ENCODE measurements at places on chromosomes 6 and 20. TPM values are rescaled to one million over a fixed set of nuclear protein-coding genes. Genes with fewer than 3 reads are reported as not detected.

The TPBG gene
- polyA plus RNA-seq, result 12.0 TPM

DNA sequence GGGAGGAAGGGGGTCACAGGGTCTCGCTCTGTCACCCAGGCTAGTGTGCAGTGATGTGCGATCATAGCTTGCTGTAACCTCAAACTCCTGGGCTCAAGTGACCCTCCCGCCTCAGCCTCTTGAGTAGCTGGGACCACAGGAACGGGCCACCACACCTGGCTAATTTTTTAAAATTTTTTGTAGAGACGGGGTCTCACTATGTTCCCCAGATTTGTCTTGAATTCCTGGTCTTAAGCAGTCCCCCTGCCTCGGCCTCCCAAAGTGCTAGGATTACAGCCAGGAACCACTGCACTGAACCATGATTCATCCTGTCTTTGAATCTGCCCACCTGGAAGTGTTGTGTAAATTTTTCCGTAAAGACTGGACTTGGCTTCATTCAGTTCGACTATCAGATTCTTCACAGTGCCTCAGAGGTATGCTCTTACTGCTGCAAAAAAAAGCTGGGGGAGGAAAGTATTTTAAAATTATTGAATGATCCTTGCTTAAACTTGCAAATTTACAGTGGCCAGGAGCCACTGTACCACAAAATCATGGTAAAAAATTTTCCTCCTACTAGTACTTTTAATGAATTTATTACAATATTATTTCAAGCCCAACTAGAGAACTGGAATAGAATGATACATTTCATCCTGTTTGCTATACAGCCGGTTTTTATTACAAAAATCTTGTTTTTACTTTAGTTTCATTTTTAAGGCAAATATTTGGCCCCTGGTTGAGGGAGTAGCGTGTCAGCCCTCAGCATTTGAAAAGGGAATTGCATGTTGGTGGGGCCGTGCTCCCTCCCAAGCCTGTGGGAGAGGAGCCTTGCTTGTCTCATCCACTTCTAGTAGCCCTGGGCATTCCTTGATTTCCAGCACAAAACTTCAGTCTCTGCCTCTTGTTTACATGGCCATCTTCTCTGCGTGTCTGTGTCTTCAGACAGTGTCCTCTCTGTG, 202.5 kb upstream of the SGK1 start:
- no peak for DNase-seq

- DNase-seq, result no peak
Observed at GRCh38 chr20:35116258-35116657, 23.7 kb upstream of the TRPC4AP start.

DNA sequence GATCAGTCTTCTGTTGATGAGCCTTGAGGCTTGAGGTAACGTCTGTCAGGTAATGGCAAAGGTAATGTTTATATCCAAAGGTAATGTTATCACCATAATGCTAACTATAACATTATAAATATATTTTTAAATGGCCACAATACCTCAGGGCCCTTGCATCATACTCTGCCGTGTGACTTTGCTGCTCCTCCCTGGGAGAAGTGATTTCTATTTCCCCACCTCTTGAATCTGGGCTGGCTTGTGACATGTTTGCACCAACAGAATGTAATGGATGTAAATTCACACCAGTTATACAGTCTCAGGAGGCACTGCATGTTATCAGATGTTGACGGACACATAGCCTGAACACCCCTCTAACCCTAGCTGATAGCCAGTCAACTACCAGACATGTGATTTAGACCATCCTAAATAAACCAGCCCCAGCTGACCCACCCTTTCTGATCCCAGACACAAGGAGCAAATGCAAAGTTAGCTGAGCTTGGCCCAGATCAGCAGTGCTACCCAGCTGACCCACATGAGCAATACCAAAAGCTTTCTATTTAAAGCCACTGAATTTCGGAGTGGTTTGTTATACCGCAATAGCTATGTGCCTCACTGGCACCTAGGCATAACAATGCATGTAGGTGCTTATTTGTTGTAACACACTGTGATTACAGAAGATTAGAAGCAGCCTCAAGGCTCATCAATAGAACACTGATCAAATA, 93.8 kb upstream of the SIRPA start:
- no peak for DNase-seq

DNA sequence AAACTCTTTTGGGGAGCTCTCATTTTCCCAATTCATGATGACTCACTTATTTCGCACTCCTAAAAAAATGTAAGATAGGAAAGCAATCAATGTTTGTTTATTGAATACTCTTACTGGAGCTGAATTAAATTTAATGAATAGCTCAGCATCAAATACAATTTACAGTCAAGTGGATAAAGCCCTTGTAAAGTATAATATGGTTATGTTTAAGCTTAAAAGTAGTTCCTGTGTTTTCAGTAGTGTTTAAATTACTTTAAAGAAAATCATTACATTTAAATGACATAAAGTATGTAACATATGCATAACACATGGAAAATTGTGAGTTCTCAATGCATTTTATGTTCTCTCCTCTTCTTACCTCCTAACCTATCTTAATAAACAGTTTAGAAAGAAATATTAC, at the start of gene OR2B3:
TSS of gene OR2B3 (minus strand) at position 101 of the 400 bp plus-strand sequence. CDS start at position 36, 65 bp downstream.
- DNase-seq, result no peak

The RIPPLY2 gene
- 1.2 TPM for polyA plus RNA-seq

DNA sequence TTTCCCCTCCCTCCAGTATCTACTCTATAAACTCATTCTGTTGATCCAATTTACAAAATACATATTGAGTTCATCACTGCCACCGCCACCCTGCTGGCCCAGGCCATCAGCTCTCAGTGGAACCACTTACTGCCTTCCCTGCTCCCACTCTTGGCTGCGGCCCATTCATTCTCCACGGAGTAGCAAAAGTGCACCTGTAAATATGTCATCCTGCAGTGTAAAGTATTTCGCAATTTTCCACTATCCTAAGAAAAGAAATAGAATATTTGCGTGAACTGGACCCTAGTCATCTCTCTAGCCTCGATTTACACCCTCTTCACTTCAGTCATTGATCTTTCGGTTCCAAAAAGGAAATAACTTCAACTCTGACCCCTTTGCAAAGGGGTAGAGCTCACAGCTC, 258.3 kb upstream of the TFAP2D start:
- DNase-seq, result no peak

The HMGCLL1 gene
- 13.6 TPM for polyA plus RNA-seq

DNA sequence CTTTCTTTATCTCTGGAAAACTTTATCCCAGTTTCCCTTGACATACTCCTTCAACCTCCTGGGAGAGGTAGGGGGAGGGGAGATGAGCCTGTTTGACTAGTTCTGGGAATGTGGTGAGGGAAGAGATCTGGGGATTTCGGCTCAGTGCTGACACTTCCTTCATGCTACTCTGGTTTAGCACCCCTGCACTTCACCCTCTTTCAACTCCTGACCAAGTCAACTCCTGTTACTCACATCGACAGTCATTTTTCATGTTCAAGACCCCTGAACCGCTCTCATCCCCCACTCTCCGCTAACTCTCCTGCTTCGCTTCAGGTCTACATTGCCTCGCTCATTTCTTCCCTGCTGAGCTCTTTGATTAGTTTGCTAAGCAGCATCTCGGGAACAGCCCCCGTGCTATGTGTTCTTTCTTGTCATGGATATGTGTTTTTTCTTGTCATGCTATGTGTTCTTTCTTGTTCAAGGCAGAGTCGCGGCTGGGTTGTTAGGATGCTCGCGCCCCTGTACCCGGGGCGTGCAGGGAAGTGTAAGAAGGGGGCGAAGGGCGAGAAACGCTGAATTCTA, 16.6 kb upstream of the TRIM27 start:
- DNase-seq, result peak; percentile 56

The PTCHD4 gene
- polyA plus RNA-seq, result 2.1 TPM

GRCh38 chr6:90086517-90086916, 192.2 kb downstream of the GJA10 start:
- no peak for DNase-seq

GRCh38 chr6:105616521-105616920, 213.6 kb upstream of the PREP start:
- no peak for DNase-seq

DNA sequence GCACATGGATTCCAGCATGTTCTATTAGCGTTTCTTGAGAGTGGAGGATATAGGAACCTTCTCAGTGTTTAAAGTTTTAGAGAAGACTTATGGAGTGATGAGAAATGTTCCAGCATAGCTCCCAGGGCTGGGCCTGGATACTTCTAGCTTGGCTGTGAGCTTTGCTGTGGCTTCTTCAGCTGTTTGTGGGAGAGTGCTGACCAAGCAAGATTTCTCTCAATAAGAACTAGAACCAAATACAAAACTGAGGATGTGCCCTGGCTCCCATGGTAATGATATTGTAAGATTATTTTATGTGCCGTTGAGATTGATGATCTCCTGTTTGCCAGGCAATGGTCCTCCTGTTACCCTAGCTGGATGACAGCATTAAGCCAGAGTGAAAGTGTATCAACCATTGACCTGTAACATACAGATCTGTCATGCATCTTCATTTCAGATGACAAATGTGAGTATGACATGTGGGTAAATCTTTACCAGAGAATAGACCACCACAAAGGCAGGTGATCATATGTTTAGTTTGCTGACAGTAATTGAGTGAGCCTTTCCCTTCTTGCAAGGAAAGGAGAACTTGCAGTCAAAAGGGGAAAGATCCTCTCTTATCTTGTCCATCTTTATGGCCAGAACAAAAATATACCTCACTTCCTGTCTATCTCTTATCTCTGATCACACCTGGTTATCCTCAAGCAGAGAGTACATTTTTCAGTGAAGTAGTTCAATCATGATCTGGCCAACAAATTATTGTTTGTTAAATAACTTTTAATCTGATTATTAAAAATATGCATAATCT, 180.1 kb downstream of the SLC24A3 start:
- DNase-seq, result no peak

DNA sequence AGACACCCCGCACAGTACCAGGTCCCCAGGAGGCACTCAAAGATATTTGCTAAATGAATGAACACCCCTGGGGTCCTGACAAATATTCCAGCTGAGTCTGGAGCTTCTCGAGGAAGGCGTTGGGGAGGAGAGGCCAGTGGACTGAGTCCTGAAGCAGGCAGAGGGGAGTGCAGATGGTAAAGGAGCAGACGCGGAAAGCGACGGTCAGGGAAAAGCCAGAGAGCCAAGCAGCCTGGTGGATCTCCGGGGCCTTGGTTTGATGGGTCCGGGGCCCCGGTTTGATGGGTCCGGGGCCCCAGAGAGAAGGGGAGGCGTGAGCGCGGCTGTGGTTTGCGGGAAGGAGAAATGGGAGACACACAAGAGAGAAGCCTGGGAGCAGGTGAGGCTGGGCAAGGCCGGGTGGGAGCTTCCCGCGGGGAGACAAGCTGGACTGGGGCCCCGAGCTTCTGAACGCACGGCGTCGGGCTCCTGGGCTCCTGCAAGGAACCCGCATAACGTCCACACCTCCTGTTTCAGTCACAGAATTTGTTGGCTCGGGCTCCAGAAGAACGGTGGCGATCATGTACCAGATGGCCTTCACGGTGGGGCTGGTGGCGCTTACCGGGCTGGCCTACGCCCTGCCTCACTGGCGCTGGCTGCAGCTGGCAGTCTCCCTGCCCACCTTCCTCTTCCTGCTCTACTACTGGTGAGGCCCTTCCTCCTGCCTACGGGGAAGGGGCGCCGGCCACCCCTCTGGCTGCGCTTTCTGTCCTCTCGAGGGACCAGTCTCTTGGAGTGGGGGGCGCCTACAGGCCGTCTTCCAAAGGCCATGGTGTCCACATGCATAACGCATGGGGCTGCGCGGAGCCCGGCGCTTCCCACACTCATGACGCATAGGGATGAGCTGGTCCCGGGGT, 12.1 kb downstream of the SLC22A1 start:
- DNase-seq, result no peak

GRCh38 chr6:120556491-120556890, 777.8 kb downstream of the TBC1D32 start:
- DNase-seq, result no peak

GRCh38 chr6:118535176-118535844, 12.8 kb upstream of the PLN start:
- no peak for DNase-seq

DNA sequence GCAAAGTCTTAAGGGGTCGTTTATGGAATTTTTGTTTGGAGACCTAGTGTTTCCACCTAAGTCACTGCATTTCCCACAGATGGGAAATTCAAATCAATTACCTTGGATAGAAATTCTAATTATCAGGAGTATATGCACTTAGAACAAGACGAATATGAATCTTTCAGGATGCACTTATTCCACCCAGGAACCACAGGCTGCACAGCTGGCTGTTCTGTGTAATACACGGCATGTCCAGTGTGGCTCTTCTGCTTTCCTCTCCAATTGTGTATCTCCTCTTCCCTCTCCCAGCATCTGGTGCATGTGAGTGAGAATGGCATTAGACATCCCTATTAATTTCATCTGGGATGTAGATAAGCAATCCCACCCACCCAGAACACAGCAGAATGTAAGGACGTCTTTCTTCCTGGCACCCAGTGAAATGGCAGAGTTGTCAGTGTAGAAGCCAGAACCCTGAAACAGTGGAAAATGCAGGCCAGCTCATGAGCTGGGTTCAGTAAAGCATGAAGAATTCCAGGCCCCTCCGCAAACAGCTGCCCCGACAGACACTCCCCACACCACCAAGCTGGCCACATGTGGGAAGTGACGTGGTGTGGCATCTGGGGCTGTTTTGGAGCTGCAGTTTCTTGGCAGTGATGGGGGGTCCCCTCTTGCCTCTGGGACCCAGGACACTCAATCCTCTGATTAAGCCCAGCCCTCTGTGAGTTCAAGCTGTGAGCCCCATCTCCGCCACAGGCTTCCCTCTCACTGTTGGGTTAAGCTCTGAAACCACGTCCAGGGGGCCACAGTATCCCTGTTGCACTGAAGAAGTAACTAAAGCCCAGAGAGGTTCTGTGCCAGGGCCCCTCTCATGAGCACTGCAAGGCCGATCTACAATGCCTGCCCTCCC, 180.1 kb upstream of the CST7 start:
- DNase-seq, result no peak

GRCh38 chr20:12093057-12093796, 175.5 kb downstream of the BTBD3 start:
- no peak for DNase-seq

The CARMIL1 gene
- polyA plus RNA-seq, result 15.7 TPM

The BANF2 gene
- polyA plus RNA-seq, result not detected

The PHIP gene
- 14.8 TPM for polyA plus RNA-seq

GRCh38 chr6:143399775-143400174, 50.7 kb downstream of the ADAT2 start:
- no peak for DNase-seq

The RIPOR3 gene
- 4.8 TPM for polyA plus RNA-seq

The TRIM15 gene
- polyA plus RNA-seq, result not detected

- peak; percentile 88 for DNase-seq
Observed at GRCh38 chr6:145735356-145736165, at the start of gene EPM2A. TSS of gene EPM2A (minus strand) at chr6:145735520. CDS start at chr6:145735498, 22 bp downstream.

Measured in cardiac muscle cell (in vitro differentiated cells and primary cell).